ENCODE measurements at places on chromosomes 13 and 19.

DNA sequence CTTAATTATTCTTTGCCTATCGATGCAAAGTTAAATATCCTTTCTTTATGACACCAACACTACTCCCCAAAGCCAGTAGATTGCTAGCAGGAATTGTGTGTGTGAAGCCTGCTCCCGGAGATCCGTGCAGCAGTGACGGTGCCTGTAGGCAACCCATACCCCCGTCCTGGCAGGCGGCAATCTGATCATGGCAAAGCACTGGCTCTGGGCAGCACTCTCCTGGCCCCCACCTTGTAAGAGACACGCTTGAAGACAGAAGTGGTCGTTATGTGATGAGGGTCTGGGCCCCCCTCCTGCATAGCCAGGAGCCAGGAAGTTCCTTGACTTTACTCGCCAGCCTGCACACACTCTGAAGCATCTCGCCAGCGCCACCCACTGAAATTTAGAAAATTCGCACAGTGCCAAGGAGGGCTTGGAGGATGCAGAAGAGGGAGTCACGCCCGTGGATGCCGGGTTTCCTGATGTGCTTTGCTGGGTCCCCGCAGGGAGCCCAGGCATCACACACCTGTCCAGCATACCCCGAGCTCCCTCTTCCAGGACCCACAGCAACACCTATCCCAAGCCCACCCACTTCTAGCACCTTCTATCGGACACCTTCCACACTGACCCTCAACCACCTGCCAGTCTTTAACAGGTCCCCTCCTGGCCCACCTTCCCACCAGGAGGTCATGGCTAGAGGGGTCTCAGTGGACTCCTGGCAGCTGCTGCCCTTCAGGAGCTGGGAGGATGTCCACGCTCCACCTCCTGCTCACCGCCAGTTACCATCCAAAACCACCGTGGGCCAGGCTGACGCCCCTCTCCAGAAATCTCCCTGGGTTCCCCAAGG, 54.5 kb downstream of the CEBPG start:
- no peak for DNase-seq

DNA sequence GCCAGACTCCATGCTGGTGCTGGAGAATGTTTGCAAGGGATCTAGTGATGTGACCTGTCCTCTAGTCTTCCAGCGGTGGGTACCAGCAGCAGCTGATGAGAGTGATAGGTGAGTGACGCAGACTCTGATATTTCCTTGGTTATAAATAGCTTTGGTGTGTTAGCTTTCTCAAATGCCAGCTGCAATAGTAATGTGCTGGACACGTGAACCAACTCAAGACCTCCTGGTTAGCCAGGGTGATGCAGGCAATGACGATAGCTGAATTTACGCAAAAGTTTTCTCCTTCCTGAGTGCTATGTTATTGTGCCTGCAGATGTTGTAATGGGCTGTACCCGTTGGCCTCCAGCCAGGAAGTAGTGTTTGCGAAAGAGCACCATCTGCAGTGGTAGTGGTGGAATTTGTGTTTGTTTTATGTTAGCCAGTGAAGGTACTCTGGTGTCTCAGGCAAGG, 129.5 kb downstream of the CYSLTR2 start:
- no peak for DNase-seq

GRCh38 chr19:49859682-49860335, 7.6 kb downstream of the PNKP start:
- DNase-seq, result no peak

DNA sequence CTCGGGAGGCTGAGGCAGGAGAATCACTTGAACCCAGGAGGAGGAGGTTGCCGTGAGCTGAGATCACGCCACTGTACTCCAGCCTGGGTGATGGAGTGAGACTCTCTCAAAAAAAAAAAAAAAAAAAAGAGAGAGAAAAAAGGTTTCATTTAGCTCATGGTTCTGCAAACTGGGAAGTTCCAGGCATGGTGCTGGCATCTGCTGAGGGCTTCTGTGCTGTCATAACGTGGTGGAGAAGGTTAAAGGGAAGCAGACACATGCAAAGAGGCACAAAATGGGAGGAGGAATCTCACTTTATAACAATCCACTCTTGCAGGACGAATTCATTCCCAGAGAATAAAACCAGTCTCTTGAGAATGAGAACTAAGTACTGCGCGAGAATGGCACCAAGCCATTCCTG, 34.9 kb upstream of the SIAH3 start:
- DNase-seq, result no peak

- DNase-seq, result no peak
Measured at GRCh38 chr19:50510121-50510670, 795 bp downstream of the JOSD2 start.

- DNase-seq, result no peak
Measured at GRCh38 chr13:108922108-108922507, 292.7 kb downstream of the MYO16 start.

DNA sequence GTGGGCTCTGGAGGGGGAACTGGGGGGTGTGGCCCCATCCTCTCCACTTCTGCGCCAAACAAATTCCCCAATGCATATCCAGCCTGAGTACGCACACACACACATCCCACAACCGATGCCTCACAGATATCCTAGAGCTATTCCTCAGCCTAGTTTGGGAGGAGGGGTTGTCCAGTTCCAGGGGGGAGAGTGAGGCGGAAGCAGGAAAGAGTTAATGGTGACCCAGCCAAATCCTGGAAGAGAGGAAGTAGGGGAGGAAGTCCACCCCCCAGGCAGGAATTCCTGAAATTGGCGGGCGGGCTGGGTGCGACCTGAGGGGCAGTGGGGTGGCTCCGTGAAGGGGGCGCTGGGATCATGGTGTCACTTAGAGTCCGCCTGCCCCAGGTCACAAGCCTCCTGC, 897 bp downstream of the GPR4 start:
- DNase-seq, result no peak

DNA sequence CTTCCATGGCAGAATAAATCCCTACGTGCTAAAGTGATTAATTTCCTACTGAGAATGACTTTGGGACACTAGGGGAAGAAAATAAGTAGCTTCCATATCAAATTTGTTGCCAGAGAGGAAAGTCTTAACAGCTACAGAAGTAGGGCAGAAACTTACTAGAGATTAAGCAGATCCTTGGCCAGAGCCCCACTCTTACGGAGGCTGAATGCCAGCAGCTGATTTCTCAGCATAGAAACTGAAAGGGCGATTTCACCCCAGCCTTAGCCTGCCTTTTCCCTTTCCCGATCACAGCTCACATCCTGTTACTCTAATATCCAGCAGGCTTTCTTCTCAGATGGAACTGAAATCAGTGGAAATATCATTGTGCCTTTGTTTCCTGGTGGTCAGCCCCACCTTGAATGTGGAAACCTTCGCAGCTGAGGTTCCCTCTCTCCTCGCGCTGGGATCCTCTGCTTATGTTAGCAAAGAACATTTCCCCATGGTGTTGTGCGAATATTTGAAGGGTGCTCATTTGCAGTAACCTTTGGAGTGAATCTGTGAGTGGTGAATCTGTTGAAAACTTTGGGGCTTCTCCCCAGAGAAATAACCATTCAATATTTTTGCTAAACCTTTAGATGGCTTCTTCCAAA, 8.4 kb downstream of the FAM124A start:
- DNase-seq, result no peak

DNA sequence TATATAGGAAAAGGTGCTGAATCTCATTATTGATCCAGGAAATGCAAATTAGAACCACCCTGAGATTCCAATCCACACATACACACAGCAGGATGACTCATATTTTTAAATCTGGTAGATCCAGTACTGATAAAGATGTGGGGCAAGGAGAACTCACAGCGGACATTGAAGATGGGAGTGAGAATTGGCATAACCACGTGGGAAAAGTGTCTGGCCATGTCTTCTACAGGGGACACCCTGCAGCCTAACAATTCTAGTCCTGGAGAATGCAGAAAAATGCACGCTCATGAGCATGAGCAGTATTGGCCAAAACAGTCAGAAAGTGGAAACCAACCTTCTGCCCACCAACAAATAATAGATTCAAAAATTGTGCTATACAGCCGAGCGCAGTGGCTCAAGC, 13.5 kb upstream of the BCL3 start:
- no peak for DNase-seq

DNA sequence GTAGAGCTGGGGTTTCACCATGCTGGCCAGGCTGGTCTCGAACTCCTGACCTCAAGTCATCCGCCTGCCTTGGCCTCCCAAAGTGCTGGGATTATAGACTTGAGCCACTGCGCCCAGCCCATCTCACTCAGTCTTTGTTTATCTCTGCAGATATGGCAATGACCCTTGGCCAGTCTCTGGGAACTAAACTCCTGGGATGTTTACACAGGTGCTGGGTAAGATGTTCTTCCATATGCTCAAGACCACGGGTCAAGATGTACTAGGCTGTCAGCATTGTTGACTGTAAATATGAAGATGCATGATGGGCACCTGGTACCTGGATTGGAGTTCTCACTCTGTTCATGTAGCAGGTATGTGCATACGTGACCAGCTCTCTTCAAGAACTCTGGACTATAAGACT, 35.8 kb downstream of the ZNF473 start:
- DNase-seq, result no peak

DNA sequence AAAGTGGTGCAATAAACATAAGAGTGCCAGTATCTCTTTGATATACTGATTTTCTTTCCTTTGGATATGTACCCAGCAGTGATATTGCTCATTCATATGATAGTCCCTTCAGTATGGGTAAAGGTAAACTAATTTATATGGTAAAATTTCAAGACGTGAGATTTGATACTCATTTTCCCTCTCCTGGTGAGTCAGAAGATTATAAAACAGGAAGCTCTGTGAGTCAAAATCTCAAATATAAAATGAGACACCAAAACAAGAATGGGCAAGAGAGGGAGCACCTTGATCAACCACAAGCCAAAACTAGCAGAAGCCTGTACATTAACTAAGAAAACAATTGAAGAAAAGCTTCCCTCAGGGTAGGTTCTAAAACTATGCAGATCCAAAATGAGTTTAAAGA, 216.3 kb downstream of the SLITRK6 start:
- DNase-seq, result no peak

- no peak for DNase-seq
Measured at GRCh38 chr13:31207661-31208552, 8.1 kb downstream of the B3GLCT start.

DNA sequence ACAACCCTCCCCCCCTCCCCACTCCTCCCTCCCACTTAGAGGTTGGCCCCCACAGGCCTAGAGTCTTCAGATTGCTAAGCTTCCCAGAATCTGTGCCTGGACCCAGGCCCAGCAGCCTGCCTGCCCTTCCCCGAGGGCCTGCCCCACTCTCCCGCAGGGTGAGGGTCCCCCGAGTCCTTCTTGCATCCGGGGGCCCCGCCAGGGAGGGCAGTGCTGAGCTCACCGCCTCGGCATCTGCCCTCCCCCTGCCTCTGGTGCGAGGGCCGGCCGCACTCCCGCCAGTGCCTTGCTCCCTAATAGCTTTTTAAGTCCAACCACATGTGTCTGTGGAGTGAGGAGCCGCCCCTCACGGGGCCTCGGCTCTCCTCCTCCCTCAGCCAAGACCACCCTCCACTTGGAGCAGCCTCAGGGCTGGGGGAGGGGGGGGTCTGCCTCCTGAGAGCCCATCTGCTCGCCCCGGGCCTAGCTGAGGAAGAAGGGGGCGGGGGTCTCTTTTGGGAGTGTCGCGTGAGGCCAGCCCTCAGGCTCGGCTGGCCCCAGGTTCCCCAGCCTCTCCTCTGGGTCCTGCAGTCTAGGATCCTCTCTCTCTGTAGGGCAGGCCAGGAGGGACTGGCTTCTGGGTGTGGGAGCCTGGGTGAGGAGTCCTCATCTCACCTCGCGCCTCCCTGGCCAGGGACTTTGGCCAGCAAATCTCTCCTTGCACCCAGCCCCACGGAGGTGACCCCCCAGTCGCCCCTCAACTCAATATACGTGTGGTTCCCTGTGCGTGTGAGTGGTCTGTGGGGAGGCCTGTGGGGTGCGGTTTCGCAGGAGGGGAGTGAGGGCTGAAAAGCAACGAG, 47.2 kb downstream of the LYL1 start:
- DNase-seq, result peak; percentile 30

DNA sequence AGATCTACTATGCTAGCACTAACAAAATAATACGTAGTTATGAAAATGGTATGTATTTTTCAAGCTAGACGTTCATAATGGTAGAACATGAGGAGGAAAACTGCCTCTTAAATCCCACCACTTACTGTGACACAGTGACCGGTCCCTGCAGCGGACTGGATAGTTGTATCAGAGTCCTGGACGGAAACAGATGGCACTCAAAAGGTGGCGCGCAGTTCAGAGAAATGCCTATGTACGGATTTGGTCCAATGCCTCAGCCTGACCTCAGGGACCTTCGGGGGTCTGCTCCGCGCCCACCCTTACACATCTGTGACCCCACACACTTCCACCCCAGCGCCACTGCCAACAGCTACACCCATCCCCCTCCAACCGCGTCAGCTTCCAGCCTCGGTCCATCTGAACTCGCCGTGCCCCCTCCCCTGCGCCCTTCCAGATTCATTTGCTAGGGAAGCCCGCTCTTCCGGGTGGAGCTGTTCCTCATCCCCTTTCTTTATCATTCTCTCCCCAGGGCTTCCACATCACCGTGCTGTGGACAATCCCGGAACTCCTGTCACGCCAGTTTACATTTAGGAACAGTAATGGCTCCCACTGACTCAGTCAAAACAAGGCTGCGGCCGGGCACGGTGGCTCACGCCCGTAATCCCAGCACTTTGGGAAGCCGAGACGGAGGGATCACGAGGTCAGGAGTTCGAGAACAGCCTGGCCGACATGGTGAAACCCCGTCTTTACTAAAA, 792 bp upstream of the LENG8 start:
- DNase-seq, result peak; percentile 56

DNA sequence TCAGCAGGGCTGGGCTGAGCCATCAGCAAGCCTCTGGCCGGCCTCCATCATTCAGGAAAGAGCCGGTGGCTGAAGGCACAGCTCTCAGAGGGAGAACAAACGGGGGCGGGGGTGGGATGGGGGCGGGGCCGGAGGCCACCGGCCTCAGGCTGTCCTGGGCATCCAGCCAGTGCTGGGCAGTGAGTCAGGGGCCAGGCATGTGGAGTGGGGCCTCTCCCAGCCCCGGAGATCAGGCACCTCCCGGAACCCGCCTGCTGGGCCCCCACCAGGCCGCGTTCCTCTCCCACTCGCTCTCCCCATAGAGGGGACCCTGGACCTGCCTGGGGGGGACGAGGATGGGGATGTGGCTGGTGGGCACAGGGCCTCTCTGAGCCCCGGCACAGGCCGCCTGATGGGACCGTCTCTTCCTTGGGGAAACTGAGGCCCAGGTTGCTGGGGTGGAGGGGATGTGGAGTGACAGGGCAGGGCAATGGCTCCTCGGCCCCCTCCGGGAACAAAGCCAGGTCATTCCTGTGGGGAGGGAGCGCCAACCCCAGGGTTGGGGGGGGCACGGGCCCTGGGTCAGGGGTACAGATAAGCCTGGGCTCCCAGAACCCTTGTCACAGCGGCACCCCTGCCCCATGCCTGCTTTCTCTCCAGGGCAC, 12.9 kb downstream of the SPC24 start:
- DNase-seq, result peak; percentile 63

DNA sequence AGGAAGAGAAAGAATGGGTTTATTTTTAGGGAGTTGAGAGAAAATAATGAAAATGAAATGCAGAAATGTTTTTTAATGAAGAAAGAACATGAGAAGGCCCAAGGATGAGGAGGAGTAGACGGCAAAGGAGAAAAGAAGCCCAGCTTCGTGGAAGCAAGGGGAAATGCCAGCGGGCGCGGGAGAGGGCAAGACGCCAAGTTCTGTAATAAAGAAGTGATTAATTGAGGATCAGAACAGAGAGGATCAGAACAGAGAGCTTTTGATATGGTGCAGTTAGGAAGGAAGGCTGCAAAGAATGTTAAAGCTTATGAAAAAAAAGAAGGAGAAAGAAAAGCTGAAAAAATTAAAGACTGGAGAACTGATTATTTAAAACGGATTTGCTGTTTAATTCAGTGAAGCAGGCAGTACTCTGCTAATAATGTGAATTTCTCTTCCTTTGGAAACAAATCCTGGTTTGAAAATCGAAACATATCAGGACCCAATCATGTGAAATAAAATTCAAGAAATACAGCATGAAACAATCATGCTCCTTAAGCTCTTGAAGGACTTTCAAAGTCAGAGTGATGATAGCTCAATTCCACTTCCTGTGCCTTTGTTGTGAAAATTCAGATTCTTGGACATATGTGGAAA, 99.3 kb upstream of the SOX1 start:
- DNase-seq, result no peak

All from amniotic stem cell (primary cell).